ENCODE measurements at places on chromosomes 2 and 18.

- DNase-seq, result no peak
These were observed 30.5 kb upstream of the SGPP2 start for GRCh38 chr2:222393733-222394267.

DNA sequence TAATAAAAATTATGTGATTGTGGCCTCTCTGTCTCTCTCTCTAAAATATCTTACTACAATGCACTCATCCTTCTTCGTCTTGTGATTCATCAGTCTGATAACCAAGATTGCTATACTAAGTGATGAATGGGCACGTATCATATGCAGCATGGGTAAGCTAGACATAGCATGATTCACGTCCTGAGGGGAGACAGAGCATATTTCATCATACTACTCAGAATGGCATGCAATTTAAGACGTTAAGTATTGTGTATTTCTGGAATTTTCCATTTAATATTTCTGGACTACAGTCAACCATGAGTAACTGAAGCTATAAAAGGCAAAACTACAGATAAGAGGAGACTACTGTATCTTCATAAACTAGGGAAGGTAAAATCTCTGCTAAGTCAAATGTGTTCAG lies 97.0 kb upstream of the CD226 start:
- no peak for DNase-seq

DNA sequence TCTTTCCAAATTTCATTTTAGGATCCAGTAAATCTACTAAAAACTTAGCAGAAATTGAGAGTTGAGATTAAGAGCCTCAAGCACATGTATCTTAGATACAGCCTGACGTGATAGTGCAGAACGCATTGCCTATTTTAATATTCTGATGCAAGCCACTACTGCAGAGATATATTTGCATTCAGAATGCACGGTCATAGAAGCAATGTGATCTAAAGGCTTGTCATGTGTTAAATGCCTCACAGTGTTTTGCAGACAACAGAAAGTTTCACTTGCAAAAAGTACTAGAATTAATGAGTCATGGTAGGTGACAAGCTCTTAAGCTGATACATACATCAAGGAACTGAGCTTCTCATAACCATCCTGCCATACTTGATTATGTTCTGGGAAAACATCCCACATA lies 886.7 kb upstream of the CHAC2 start:
- no peak for DNase-seq

DNA sequence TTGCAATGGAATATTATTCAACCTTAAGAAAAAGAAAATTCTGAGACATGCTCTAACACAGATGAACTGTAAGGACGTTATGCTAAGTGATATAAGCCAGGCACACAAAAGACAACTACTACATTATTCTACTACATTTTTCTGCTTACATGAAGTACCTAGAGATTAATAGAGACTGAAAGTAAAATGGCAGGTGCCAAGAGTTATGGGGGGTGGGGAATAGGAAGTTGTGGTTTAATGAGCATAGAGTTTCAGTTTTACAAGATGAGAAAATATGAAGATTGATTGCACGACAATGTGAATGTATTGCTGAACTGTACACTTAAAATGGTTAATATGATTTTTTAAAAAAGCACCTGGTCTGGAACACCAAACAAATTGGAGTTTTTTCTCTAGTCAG lies 1231.6 kb upstream of the DDX18 start:
- no peak for DNase-seq

DNA sequence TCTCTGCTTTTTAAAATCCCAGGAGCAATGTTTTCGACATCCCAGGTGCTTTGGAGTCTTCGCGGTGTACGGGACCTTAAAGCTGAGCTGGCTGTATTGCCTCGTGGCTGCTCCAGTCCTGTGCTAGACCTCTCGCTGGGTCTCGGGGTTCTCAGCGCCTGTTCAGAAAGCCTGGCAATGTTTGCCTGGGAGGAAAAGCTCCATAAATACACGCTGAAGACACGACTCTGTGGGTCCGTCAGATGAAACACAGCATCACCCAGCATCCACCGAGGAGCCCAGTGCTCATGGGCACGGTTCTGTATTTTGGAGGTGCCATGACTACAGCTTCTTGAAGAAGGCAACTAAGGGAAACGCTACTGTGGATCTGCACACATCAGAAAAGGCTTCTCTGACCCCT lies 21.6 kb downstream of the MBP start:
- no peak for DNase-seq

DNA sequence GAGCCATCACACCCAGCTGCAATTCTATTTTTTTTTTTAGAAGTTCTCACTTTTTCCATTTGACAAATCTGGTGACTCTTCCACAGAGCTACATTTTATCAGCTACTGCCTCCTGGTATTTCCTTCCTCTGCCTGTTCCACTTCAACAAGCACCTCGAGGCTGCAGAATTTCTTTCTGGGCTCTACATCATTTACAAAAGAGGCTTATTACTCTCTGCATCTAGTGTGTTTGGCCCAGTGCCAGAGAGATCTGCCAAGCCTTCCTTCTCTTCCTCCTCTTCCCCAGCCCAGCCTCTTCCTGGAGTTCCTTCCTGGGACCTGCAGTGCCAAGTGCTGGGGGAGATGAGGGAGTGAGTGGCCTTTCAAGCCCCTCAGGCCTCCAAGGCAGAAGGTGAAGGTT lies 119.6 kb upstream of the ITGA6 start:
- no peak for DNase-seq

DNA sequence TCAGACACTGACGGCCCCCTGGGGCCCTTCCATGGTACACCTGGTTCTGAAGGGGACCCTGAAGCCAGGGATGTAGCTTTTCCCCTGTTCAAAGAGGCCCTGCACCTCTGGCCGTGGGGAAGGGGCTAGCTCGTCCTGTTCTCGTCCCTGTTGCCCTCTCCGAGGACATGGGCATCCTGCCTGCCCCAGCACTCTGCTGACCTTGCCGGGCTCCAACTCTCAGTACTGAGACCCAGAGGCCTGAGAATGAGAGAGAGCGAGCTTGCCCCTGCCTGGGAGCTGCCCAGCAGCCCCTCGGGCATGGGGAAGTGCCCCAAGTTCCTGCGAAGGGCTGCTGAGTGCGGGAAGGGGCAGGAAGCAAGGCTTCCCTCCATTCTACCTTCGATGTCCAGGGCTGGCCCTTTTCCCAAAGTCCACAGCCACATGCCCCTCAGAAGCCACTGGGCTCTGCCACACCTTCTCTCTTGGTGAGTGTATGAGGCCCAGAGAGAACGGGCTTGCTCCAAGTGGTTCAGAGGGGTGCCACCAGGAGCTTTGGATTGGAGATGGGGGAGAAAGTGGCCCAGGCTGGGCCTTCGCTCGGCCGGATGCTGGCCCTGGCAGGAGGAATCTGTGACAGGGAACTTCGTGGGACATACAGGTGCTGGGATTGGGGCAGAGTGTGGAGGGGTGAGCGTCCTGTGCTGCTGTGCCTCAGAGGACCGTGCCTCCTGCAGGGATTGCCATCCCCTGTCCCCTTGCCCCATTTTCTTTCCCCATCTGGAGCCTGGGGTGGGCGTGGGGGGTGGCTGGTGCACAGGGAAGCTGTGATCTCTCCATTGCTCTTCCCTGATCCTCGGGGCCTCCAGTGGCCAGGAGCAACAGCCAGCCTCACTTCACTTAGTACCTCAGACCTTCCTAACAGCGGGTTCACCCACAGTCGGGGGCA lies 50.8 kb downstream of the KCNIP3 start:
- no peak for DNase-seq

- no peak for DNase-seq
These were observed 91.5 kb downstream of the LTBP1 start for GRCh38 chr2:33038230-33038629.

- no peak for DNase-seq
These were observed 77.5 kb downstream of the CDCA7 start for GRCh38 chr2:173432049-173432754.

- no peak for DNase-seq
These were observed 5.1 kb downstream of the SFT2D3 start for GRCh38 chr2:127706215-127706990.
